ENCODE measurements at places on chromosomes 13 and 19. TPM values are rescaled to one million over a fixed set of nuclear protein-coding genes. Genes with fewer than 3 reads are reported as not detected.

DNA sequence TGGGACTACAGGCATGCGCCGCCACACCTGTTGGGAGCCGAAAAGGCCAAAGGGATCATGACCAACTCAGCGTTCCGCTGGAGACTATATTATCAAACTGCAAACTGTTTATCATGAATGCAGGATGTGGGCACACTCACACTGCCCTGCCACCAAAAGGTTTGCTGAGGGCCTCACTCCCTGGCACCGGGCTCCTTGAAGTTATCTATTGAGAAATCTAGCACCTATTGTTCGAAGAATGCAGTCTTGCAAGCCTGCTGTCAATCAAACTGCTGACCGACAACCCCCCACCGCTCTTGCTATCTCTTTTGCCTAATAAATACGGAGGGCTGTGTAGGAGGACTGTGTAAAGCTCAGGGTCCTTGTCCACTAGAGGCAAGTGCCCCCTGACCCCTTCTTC, 5.2 kb upstream of the ZNF836 start:
- no peak for DNase-seq

GRCh38 chr13:93987458-93987857, 492.0 kb downstream of the DCT start:
- no peak for DNase-seq

- no peak for DNase-seq
Observed at GRCh38 chr13:57996717-57997116, 365.2 kb downstream of the PCDH17 start.

DNA sequence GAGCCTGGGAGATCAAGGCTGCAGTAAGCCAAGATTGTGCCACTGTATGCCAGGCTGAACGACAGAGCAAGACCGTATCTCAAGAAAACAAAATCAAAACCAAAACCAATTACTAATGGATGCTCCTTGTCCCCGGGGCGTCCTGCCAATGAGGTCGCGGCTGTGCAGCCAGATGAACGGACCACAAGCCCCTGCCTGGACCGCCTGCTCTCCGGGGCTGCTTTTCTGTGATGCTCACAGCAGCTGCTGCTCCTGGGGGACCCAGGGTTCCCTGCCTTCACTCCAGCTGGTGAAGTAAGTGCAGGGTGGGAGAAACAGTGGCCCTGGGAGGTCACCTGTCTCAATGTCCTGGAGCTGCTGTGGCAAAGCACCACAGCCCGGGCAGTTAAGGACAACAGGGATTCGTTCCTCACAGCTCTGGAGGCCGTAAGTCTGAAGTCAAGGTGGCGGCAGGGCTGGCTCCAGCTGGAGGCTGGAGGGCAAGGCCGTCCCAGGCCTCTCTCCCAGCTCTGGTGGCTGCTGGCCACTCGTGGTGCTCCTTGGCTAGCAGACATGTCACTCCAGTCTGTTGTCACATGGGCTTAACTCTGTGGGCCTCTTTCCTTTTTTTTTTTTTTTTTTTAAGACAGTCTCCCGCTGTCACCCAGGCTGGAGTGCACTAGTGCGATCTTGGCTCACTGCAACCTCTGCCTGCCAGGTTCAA, 10.1 kb downstream of the COPE start:
- no peak for DNase-seq

DNA sequence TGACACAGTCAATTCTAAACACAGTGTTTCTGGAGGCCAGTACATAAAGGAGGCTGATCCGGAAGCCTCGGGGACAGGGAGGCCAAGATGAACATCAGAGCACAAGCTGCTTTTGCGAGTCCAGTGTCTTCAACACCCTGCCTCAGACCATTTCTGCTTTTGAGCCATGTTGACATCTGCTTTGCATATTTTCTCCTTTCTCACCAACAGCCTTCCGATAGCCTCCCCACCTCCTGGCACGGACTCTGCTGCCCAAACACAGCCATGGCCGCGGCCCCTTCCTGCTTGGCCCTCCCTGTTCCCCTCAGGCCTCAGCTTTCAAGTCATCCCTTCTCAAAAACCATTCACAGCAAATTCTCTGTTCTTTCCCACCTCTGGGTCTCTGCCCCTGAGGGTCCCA, 3.6 kb downstream of the LRRC25 start:
- no peak for DNase-seq

DNA sequence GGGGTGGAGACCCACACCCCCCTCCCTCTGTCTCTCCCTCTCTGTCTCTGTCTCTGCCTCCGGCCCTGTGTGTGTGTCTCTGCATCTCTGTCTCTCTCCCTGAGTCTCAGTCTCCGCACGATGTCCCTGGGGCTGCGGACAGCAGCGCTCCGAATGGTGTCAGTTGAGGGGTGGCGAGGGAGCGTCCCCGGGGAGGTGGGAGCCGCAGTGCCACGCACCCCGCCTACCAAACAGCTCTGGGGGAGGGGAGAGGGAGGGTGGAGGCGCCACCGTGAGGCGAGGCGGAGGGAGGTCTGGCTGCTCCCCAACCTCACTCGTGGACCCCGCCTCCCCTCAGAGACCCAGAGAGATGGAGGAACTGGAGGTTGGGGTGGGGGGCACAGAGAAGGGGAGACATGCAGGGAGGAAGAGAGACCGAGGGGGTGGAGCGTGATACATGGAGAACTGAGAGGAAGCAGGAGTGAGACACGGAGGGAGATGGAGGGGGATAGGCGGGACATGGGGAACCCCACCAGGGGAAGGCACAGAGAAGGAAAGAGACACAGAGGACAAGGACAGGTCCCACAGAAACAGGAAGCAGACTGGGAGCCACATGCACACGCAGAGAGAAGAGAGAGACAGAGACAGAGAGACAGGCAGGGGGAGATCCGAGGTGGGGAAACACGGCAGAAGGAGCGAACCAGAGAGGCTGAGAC, 7.2 kb downstream of the ERFL start:
- DNase-seq: no peak

DNA sequence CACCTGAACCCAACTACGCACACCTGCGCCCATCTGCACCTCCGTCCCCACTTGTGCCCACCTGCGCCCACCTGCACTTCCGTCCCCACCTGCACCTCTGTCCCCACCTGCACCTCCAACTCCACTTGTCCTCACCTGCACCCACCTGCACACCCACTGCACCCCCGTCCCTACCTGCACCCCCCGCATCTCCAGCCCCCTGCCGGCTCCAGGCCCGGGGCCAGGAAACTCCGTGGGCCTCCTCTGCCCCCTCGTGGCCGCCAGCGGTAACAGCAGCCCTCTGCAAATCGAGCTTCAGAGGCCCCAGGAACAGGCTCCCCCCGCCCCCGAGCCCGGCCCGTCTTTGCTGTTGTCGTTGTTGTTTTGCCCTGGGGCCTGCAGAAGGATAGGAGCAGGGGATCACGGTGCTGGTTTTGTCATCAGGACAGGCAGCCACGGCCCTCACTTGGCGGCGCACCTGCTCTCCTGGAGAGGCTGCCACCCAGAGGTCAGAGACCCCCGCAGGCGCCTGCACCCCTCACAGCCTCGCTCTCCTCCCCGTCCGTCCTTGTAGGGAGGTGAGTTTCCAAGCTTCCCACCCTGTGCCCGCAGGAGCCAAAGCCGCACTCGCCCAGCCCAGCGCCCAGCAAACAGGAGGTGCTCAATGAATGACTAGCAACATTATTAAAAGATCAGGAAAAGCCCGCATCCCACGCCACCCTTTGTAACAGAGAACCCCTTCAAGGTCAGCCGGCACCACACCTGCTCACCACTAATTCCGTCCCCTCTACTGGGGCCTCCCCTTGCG, 65.4 kb downstream of the GNG7 start:
- peak; percentile 72 for DNase-seq

GRCh38 chr19:27793128-27793643, 1419.8 kb downstream of the UQCRFS1 start:
- peak; percentile 65 for DNase-seq

- DNase-seq: no peak
Observed at GRCh38 chr13:73482556-73482955, 423.8 kb downstream of the KLF5 start.

DNA sequence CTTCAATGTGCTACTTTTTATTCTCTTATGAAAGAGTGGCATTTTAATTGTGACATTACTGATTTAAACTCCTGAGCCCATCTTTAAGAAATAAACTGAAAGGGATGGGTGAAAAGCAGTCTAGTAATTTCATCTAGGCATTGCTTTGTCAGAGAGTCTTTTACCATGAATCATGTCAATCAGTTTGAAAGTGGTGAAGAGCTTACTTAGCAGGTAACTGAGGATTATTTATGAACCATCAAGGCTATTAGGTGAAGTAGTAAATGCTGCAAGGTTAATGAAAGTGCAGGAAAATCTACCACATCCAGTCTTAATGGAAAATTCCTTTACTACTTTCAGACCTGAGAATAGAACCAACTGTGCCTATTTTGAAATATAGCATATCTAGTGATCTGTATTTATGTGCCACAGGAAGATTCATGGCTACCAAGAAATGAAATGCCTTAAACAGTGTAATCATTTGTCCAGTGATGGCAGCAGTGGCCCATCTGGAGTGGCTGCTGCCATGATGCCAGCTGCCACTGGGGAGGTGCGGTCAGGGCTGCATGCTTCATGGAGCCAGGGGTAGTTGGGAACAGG, 368.9 kb downstream of the SLITRK6 start:
- DNase-seq: no peak

DNA sequence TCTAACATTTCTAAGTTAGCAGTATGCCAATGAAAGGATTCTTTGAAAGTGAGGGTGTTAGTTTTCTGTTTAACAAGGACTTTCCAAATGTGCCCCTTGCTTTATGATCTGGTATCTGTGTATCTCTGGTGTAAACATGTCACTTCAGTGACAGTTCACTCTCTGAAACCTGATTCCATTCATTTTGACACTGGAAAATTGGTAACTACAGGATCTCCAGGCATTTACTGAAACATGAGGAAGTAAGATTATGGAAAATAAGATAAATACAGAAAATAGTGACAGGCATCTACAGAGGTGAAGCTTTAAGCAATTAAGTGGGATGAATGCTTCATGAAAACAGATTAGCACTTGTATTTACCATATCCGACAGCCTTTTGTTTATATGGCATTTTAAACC, 101.6 kb upstream of the MYO16 start:
- no peak for DNase-seq

- DNase-seq: no peak
Observed at GRCh38 chr19:3710265-3710812, 2.2 kb downstream of the TJP3 start.

DNA sequence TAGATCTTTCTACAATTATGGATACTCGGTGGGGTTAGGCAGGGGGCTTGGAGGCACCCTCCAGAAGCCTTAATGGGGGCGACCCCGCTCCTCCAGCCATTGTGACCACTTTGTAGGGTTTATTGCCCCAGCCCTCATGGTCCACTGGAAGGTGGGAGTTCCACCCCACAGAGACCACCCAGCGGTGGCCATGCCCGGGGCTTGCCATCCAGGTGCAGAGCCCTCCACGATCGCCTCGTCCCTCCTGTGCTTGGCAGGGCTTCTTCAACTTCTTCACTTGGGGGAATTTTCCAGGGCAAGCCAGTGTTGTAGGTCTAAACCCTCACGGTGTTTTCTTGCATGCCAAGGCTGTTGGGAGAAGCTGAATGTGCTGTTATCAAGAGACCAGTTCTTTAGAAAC, 16.1 kb downstream of the ZNF536 start:
- DNase-seq: no peak

DNA sequence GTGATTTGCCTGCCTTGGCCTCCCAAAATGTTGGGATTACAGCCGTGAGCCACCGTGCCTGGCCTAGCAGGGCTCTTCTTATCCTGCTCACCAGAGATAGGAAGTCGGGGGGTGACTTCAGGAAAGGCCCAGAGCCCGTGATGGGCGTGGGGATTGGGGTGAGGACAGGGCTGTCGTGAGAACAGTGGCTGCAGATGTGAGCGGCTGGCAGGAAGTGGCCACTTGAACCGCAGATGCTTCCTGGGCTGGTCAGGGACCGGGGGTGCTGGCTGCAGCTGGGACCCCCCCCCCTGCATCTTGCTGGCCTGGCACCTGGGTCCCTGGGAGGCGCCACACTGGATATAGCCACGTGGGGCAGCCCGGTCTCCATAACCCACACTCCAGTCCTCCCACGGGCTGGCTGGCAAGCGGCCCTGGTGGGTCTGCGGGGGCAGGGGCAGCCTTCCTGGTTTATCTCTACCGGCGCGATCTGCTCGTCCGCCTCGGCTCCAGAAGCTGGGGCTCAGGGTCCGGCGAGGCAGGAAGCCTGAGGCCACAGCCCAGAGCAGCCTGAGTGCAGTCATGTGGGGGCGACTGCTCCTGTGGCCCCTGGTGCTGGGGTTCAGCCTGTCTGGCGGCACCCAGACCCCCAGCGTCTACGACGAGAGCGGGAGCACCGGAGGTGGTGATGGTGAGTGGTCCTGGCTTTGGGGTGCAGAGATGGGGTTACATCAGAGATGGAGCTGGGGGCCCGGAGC, at the start of gene F2RL3:
TSS of gene F2RL3 (plus strand) at position 371 of the 737 bp plus-strand sequence. CDS start at position 562, 191 bp downstream.
- DNase-seq: no peak

- no peak for DNase-seq
Observed at GRCh38 chr13:91056746-91057145, 290.7 kb upstream of the MIR17HG start.

DNA sequence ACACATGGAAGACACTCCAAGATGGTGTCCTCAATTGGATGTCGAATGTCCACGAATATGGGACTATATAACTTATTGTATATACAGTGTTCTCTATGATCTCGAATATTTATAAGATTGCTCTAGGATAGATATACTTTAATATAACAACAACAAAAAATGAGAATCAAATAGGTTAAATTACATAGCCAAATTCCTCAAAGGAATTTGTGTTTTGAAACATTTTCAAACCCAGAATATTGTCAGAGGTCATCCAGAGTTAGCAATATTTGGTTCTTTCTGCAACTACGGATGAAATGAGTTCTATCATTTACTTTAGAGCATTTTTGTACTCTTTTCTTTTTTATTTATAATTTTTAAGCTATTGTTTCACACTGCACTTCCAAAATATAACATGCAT, 857.8 kb downstream of the GPC5 start:
- DNase-seq: no peak

DNA sequence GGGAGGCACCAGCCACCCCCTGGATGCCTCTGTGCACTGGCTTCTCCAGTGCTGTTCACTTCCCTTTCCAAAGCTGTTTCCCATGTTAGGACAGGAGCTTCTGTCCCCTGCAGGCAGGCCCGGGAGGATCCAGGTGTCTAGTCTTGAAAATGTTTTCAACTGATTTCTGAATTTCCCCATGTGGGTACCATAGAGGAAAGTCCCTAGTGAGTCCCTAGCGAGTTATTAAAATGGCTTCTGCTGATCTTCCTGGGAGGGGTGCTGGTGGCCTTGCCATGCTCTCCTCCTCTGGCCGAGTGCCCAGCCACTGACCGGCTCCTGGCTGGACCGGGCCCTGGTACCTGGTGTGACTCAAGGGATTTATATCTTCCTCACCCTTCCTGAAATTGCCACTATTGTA, 5.2 kb upstream of the ANKRD10 start:
- DNase-seq: no peak

TINCR gene
- 1.4 TPM for total RNA-seq

C5AR1 gene
- 4.1 TPM for total RNA-seq

ZNF567 gene
- total RNA-seq: 17.0 TPM

FCER2 gene
- total RNA-seq: not detected
